ENCODE measurements at places on chromosomes 1 and 21. TPM values are rescaled to one million over a fixed set of nuclear protein-coding genes. Genes with fewer than 3 reads are reported as not detected.

C1QC gene
- total RNA-seq: not detected

SETD4 gene
- total RNA-seq: 27.8 TPM

DNA sequence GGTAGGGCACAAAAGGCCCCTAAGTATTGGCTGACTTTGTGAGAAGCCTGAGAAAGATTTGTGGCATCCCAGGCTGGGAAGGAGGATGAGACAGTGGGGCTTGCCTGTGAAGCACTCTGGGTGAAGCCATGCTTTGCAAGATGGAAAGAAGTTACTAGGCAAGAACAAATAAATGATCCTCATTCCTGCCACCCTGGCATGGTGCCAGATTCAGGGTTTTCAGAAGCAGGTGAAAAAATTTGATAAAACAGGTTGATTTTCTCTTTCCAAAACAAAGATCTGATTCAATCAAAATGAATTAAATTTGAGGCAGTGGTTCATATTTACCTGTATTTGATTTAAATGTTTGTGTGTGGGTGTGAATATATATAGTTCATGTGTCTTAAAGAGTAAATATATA, 386.9 kb upstream of the PROX1 start:
- H3K27me3 ChIP-seq: no peaks in the 10 kb centered on the region
- no peaks in the 10 kb centered on the region for H3K36me3 ChIP-seq
- H3K27ac ChIP-seq: no peak overlapping the region
- no peak for DNase-seq

GRCh38 chr21:38931291-38931690, 125.6 kb downstream of the ETS2 start:
- no peaks in the 10 kb centered on the region for H3K36me3 ChIP-seq
- H3K4me3 ChIP-seq: no peak overlapping the region
- no peaks in the 10 kb centered on the region for H3K4me1 ChIP-seq
- H3K27me3 ChIP-seq: no peaks in the 10 kb centered on the region

GRCh38 chr1:157785248-157785647, 8.3 kb upstream of the FCRL2 start:
- no peak overlapping the region for H3K4me3 ChIP-seq
- H3K27me3 ChIP-seq: no peaks in the 10 kb centered on the region
- H3K36me3 ChIP-seq: no peaks in the 10 kb centered on the region
- H3K27ac ChIP-seq: no peak overlapping the region

GRCh38 chr1:78170859-78171258, 125.1 kb downstream of the GIPC2 start:
- H3K36me3 ChIP-seq: no peaks in the 10 kb centered on the region
- H3K4me1 ChIP-seq: no peaks in the 10 kb centered on the region
- no peak overlapping the region for H3K4me3 ChIP-seq

CHIA gene
- not detected for total RNA-seq

ASTN1 gene
- 0.57 TPM for total RNA-seq

DNA sequence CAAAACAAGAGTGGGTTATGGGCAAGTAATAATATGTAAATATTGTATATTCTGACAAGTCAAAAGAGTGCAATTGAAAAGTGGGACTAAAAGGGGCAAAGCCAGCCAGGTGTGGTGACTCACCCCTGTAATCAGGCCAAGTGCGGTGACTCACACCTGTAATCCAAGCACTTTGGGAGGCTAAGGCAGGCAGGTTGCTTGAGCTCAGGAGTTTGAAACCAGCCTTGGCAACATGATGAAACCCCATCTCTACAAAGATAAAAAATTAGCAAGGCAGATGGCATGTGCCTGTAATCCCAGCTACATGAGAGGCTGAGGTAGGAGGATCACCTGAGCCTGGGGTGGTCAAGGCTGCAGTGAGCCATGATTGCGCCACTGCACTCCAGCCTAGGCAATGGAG, 304.0 kb downstream of the HHIPL2 start:
- no peaks in the 10 kb centered on the region for H3K27me3 ChIP-seq
- H3K27ac ChIP-seq: no peak overlapping the region
- H3K4me1 ChIP-seq: no peaks in the 10 kb centered on the region
- no peak for DNase-seq
- no peak overlapping the region for H3K4me3 ChIP-seq
- no peaks in the 10 kb centered on the region for H3K36me3 ChIP-seq

CCDC185 gene
- not detected for total RNA-seq

WDR3 gene
- 15.6 TPM for total RNA-seq

DNA sequence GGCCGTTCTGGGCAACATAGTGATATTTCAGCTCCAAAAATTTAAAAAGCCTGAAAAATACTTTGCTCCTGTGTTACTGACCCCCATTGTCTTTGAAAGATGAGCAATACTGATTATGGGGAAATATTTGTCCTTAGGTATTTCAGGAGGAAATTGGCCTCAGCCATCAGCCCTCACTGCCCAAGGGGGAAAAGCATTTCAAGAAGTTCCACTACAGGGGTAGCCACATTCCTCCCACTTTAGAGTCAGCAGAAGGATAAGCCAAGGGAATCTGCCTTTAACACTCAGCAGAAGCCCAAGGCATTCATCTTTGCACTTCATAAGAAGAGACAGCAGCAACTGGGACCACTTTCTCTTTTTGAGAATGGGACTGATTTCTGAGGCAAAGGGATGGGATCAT, 40.5 kb upstream of the ZNF326 start:
- peaks cover 8% of the 10 kb centered on the region for H3K4me1 ChIP-seq
- H3K27me3 ChIP-seq: no peaks in the 10 kb centered on the region
- no peak overlapping the region for H3K27ac ChIP-seq

GRCh38 chr1:159291424-159291823, 10.7 kb upstream of the FCER1A start:
- no peak overlapping the region for H3K27ac ChIP-seq
- no peaks in the 10 kb centered on the region for H3K27me3 ChIP-seq
- H3K36me3 ChIP-seq: no peaks in the 10 kb centered on the region

ZNF593OS gene
- not detected for total RNA-seq

CFAP45 gene
- total RNA-seq: 0.55 TPM

GJA5 gene
- 1.4 TPM for total RNA-seq

GRCh38 chr1:213444224-213444623, 393.2 kb downstream of the RPS6KC1 start:
- H3K4me3 ChIP-seq: no peak overlapping the region
- H3K27me3 ChIP-seq: no peaks in the 10 kb centered on the region
- no peaks in the 10 kb centered on the region for H3K4me1 ChIP-seq
- no peaks in the 10 kb centered on the region for H3K36me3 ChIP-seq

GRCh38 chr1:71787699-71788098, 494.6 kb downstream of the NEGR1 start:
- H3K36me3 ChIP-seq: no peaks in the 10 kb centered on the region
- H3K4me1 ChIP-seq: no peaks in the 10 kb centered on the region
- H3K4me3 ChIP-seq: no peak overlapping the region
- no peak for DNase-seq
- H3K27ac ChIP-seq: no peak overlapping the region

DNA sequence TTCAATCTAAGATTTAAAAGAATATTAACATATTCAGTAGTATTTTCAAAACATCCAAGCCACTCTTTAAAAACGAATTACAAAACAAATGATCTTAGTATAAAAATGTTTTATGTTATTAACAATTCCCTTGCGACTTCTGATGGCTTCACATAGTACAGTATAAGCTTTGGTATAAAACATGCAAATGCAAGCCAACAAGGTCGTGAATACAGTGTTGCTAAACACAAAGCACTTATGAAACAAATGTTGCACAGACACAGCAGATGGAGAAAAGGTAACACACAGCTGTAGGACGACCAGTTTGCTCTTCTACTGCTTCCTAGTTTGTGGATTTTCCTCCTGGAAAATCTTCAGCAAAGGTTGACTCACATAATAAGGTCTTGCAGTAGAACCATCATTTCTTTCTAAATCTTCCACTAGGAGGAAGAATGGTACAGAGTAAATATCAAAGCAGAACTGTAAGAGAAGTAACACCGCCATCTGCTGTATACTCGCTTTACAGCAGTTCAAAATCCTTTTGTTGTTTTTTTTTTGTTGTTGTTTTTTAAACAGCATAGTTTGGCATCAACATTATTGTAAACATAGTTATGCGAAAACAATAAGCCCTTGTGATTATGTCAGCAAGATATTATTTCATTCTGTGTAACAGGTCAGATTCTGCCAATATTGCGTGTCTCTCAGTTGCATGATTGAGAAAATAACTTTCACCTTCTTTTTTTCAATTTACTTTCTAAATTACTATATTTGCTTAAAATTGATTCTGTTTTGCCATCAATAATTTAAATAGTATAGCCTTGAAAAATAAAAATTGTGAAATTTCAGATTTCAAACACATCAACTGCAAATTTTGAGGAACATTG, 69.5 kb downstream of the LHX8 start:
- H3K36me3 ChIP-seq: no peaks in the 10 kb centered on the region
- H3K4me3 ChIP-seq: no peak overlapping the region
- H3K4me1 ChIP-seq: no peaks in the 10 kb centered on the region
- no peaks in the 10 kb centered on the region for H3K27me3 ChIP-seq

- H3K27ac ChIP-seq: no peak overlapping the region
- no peak overlapping the region for H3K4me3 ChIP-seq
- no peaks in the 10 kb centered on the region for H3K4me1 ChIP-seq
- H3K27me3 ChIP-seq: no peaks in the 10 kb centered on the region
- no peak for DNase-seq
Observed at GRCh38 chr1:24329331-24329730, 10.2 kb downstream of the GRHL3 start.

NUP210L gene
- total RNA-seq: 0.11 TPM

DNA sequence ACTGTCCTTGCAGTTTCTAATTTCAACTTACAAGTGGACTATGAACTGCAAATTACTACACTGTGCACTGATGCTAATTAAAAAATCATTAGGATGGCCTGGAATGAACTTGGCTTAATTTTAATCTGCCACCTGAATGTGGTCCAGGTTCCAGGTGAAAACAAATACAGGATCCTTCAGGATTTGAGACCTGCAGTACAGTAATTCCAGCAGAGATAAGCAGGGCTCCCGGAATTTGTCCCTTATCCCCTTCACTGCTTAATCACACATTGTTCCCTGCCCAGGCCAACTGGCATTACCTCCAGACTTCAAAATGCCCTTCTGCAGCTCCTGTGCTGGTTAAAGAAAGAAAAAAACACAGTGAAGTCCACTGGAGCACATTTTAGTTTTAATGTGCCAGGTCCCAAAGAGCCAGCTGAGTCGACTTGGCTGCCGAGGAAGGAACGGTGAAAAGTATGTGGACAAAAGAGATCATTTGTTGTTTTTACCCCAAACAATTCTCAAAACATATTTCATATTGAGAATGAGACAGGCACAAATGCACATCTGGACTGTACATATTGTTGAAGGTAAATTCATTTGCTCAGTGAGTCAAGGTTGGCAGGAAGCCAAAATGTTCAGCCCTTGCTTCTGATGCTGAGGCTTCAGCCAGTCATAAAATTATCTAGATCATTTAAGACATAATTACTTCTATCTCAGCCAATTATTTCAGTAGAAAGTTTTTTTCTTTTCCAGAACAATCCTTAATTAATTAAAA, 28.3 kb downstream of the DEGS1 start:
- peaks cover 12% of the 10 kb centered on the region for H3K4me1 ChIP-seq
- DNase-seq: no peak
- H3K4me3 ChIP-seq: no peak overlapping the region
- no peaks in the 10 kb centered on the region for H3K27me3 ChIP-seq
- H3K36me3 ChIP-seq: no peaks in the 10 kb centered on the region

DNA sequence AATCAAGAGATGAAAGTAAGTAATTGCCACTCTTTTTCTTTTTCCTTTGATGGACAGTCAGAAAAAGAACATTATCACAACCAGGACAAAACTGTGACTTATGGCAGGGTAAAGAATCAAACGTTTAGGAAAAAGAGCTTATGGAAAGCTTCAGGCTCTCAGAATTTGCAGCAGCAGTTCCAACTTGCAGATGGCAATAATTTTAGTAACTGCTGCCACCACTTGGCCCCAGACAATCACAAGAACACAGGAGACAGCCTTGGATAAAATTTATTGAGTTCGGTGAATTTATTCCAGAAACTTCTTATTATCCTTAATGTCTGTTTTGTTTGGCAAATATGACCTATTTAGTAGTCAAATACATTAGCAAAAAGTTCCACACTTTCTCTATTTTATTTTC, 804.4 kb downstream of the BRINP3 start:
- no peak overlapping the region for H3K4me3 ChIP-seq
- no peak for DNase-seq
- H3K27ac ChIP-seq: no peak overlapping the region

TRIM33 gene
- 50.6 TPM for total RNA-seq

PPIAL4G gene
- not detected for total RNA-seq

DNA sequence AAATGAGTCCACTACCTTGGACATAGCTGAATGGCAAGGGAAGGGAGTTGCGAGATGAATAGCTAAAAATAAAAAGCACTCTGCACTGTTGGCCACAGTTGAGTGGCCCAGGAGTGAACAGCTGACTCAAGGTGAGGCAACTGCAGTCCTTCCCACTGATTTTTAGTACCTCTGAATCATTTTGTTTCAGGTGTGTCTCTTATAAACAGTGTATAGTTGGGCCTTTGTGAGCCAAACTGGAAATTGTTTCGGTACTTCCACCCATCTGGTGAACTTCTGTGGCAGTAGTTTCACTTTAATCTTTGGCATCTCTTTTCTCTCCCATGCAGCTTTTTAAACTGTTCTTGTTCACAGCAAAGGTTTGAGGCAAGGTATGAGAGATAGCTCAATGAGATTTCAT, 122.7 kb downstream of the VAV3 start:
- DNase-seq: no peak
- no peaks in the 10 kb centered on the region for H3K4me1 ChIP-seq
- no peak overlapping the region for H3K27ac ChIP-seq
- H3K36me3 ChIP-seq: no peaks in the 10 kb centered on the region
- H3K4me3 ChIP-seq: no peak overlapping the region

DNA sequence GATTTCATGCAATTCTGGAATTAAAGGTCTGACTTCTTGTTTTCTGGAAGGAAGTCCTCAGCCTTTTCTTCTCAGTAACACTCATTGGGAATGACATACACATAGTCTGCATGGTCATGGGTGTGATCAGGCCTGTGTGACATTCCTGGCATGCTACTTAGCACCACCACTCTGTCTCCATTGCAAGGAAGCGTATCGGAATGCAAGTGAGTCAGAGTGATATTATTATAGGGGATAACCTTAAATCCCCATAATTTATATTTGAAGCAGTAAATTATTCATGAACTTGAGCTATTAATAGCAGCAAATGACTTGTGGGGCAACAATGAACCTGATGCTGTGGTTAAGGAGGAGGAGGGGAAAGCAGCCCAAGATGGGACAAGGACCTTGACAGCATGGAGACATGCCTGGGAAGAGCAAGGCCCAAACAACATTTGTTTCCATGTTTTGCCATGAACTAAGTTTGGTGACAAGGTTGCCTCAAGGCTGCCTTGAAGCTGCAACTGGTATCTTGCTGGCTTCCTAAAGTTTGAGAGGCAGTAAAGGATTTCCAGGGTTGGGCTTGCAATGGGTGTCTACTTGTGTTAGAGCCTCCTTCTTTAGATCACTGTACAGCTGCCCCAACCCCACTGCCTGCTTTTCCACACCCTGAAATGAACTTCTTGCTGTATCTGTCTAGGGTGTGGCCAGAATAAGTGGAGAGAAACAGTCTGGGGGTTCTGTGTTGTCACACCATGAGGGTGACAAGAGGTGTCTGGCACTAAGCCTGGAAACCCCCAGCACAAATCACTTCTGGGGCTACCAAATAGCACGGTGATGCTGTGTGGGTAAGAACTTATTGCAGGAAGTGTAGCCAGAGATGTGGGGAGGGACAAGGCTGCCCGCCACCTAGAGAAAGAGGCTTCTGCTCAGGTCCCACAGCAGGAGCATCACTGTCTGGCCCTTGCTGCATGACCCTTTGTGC, 4.6 kb downstream of the MAB21L3 start:
- no peak overlapping the region for H3K27ac ChIP-seq
- H3K27me3 ChIP-seq: no peaks in the 10 kb centered on the region
- peaks cover 11% of the 10 kb centered on the region for H3K4me1 ChIP-seq
- H3K4me3 ChIP-seq: no peak overlapping the region
- H3K36me3 ChIP-seq: no peaks in the 10 kb centered on the region

Measured in endodermal cell (in vitro differentiated cells).